ENCODE measurements at places on chromosomes 2 and 18. TPM values are rescaled to one million over a fixed set of nuclear protein-coding genes. Genes with fewer than 3 reads are reported as not detected.

- DNase-seq: no peak
These were observed 134.6 kb downstream of the TMEFF2 start for GRCh38 chr2:192060161-192060560.

- no peak for DNase-seq
These were observed 109.2 kb downstream of the MAP4K4 start for GRCh38 chr2:101806701-101807100.

The DSC3 gene
- polyA plus RNA-seq: 0.18 TPM

The AFTPH gene
- 65.6 TPM for polyA plus RNA-seq

GRCh38 chr2:134144651-134145050 is 109.2 kb upstream of the MGAT5 start:
- no peak for DNase-seq

- no peak for DNase-seq
These were observed 50.4 kb upstream of the KLHL14 start for GRCh38 chr18:32823226-32823625.

GRCh38 chr2:224101820-224102630 is 62.9 kb upstream of the SERPINE2 start:
- DNase-seq: no peak

GRCh38 chr2:141311430-141311829 is 819.4 kb downstream of the LRP1B start:
- no peak for DNase-seq

The KCNJ13 gene
- 6.2 TPM for polyA plus RNA-seq

GRCh38 chr2:189305291-189305943 is 125.9 kb upstream of the COL5A2 start:
- DNase-seq: no peak

DNA sequence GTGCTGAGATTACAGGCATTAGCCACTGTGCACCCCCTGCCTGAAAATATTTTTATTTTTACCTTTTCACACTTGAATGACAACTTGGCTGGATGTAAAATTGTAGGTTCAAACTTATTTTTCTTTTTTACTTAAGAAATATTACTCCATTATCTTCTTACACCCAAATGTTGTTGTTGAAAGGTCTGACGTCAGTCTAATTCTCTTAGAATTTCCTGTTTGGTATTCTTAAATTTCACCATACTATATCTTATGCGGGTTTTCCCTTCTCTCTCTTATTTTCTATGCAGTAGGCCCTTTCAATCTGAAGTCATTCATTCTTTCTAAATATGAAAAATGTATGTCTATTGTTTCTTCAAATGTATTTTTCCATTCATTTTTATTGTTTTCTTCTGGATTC is 29.1 kb upstream of the RAB11FIP5 start:
- no peak for DNase-seq

GRCh38 chr2:98479959-98480524 is 35.4 kb downstream of the INPP4A start:
- no peak for DNase-seq

DNA sequence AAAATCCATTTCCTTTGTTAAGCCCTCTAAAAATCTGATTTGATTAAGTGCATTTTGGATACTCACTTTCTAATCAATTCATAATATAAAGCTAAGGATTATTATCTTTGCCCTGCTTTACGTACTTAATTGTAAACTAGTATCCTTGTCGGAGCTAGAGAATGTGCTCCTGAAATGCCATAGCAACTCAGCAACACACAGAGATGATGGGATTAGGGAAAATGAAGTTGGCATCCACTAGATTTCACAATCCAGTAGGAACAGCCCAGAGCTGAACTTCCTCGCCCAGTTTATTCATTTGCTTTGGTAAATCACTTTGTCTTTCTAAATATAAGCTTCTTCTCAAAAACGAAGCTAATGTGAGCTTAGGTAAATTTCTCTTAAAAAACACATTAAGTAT is 386.3 kb downstream of the CTNNA2 start:
- no peak for DNase-seq

GRCh38 chr2:191610756-191611155 is 67.2 kb upstream of the NABP1 start:
- DNase-seq: no peak

DNA sequence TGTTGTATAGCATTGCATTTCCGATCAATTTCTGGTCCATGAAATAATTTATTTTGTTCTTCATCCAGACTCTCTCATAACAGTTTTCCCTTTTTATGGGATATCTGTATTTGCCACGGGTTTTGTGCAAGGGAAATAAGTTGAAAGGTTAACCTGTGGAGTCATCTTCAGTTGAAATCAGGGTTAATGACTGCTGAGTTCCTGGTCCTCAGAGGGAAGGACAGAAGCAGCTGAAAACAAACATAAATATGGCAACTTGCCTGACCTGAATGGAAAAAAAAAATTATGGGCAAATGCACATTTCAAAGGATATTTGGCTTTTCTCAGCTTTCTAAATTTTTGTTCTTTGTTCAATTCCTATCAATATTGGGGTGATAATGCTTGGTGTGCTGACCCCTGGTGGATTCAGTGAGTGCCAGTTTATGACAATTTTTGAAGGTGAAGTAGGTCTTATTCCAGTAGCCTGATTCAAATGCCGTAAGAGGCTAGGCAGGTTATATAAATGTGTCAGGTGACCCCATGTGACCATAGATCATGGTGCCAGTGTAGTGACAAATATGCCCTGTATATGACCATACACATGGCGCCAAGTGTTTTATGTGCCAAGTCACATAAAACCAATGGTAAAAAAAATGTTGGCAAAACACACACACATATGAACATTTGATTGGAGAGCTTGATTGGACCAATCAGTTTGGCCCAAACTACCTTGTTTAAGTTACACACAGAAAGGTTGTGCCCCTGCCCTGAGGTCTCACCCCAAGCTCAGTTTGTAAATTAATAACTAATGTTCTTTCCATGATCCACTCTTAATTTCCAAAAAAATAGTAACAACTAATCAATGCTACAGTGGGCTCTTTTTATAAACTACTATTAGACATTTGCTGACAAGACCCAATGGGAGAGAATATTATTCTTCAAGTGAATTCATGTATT is 47.6 kb upstream of the FAM124B start:
- peak; percentile 35 for DNase-seq

DNA sequence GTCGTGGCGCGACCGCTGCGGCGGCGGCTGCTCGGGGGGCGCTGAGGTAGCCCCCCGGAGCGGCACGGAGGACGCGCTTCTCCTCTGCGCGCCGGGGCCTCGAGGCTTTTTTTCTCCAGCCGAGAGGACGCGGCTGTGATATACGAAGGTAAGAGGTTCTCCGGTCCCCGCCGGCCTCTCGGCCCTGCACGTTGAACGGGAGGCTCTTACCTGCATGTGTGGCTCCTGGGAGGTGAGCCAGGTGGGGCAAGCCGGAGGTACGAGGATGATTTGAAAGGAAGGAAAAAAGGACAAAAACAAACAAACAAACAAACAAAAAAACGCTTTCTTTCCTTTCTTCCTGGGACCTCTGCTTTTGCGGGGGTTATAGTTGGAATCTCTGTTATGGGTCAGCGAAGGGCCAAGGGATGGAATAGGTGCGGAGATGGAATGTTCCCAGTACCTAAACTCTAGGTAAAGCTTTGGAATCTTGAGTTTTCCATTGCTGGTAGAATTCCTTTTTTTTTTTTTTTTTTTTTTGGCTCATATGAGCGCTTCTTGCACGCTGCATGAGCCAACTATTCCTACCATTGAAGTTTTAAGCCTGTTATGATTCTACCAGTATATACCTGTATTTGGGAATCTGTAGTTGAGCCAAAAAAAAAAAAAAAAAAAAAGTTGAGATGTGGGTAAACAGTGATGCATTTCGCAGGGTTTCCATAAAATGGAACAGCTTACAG is 674 bp downstream of the PTPN4 start:
- DNase-seq: peak; percentile 46

- DNase-seq: no peak
These were observed 66.8 kb downstream of the BIN1 start for GRCh38 chr2:127040169-127040568.

- no peak for DNase-seq
These were observed 172.5 kb downstream of the MYO1B start for GRCh38 chr2:191417746-191418145.

The GPR35 gene
- polyA plus RNA-seq: 3.2 TPM

The SUPT7L gene
- 51.6 TPM for polyA plus RNA-seq

DNA sequence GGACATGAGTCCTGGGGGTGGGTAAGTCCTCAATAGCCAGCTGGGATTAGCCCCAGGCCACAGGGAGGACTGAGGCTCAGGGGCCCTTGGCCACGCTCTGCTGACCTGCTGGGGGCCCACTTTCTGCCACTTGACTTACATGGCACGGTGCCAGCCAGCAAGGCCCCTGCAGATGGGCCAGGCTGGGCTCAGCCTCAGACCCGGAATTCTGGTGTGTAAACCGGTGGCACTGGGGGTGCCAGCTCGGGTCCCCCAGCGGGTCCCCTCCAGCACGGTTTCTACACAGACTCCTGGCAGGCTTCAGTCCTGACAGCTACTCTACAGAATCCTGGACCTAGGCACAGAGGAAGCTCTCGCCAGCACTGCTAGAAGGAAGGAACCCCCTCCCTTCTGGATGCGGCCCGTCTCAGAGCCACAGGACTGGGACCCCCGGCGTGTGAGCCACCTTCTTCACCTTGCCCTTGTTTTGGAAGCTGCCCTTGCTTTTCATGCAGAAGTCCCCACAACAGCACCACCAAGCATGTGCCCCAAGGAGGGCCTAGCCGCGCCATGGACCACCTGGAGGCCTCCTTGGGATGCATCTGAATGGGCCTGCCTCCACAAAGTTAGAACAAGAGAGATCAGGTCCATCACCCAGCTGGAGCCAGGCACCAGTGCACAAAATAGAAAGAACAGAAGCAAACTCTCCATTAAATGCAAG is 8.0 kb downstream of the HDAC4 start:
- no peak for DNase-seq

- DNase-seq: peak; percentile 88
These were observed 47.5 kb upstream of the SP3 start for GRCh38 chr2:174012347-174013314.

The CPS1 gene
- polyA plus RNA-seq: 7.8 TPM

GRCh38 chr2:217948897-217949296 is 53.9 kb downstream of the TNS1 start:
- no peak for DNase-seq

DNA sequence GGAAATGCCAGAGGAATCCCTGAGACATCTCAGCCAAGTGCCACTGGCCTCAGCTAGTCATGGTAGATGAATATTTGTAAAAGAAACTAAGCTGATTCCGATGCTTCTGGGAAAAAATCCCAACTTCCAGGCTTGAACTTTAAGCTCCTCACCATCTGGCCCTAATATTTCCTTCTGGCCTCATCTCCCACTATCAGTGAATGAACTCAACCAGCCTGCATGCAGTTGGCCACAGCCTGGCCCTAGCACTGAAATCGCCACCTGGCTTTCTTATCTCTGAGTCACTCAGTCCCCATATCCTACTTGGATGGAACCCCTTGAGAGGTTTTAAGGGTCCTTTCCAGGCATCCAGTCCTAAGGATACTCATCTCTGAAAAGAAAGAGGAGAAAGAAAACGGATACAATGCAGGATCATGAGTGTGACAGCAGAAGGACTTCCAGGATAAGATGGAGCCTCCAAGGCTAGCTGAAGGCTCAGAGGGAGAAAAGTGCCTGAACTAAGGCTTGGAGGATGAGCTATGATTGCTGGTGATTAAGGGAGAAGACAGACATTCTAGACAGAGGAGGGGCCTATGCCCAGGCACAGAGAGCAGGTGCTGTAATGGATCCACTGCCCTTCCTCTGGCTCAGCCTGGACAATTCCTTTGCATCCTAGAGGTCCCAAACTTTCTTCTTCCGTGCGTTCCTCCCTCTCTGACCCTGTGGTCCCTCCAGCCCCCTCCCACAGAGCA is 141.5 kb upstream of the MYCN start:
- no peak for DNase-seq

- no peak for DNase-seq
These were observed 18.6 kb downstream of the EHBP1 start for GRCh38 chr2:62724106-62724505.

The CNDP1 gene
- 0.47 TPM for polyA plus RNA-seq

DNA sequence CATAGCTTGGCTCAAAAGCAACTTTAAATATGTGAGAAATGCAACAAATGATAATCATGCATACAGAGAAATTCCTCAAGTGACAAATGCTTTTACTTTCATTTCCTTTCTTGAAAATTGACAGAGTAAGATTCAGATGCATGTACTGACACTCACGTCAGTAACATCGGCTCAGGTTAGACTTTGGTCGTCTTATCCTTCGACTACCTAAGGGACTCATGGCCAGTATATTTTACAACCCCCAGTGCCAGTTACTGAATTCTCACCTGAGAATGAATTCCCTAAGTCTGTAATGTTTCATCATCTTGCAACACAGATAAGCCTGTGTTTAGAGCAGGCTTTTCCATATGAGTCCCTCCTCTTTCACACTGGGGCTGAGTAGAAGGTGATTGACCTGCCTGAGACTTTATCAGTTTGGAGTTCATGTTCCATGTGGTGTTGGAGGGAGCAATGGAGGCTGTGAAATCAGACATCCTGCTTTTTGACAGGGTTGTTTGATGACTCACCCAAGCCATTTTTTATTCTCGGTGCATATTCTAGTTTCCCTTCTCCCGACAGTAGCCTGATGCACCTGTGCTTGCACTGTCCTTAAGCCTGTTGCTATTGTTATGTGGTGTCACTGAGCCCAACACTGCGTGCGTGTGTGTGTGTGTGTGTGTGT is 30.5 kb upstream of the ATP8B1 start:
- DNase-seq: no peak

- DNase-seq: no peak
These were observed 8.8 kb downstream of the IL36A start for GRCh38 chr2:113014067-113014466.

GRCh38 chr18:62988471-62988870 is 273.1 kb downstream of the PHLPP1 start:
- no peak for DNase-seq
